ENCODE measurements at places on chromosomes 4 and X.

DNA sequence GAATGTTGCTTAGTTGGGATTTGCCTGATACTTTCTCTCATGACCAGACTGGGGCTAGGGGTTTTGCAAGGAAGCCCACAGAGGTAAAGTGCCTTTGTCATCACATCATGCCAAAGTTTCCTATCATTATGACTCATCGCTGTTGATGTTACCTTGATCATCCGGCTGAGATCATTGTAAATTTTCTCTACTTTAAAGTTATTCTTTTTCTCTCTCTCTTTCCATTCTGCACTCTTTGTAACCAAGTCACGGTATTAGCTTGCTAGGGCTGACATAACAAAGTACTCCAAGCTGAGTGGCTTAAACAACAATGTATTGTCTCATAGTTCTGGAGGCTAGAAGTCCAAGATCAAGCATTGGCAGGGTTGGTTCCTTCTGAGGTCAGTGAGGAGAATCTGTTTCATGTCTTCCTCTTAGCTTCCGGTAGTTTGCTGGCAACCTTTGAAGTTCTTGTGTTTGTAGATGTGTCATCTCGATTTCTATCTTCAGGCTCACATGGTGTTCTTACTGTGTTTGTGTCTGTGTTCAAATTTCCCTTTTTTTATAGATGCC lies 113.0 kb downstream of the DTHD1 start:
- DNase-seq: peak; percentile 51

- no peak for DNase-seq
Measured at GRCh38 chrX:49183701-49184281, 2.4 kb downstream of the PRICKLE3 start.

GRCh38 chrX:17375637-17376430 lies 834 bp downstream of the NHS start:
- no peak for DNase-seq

DNA sequence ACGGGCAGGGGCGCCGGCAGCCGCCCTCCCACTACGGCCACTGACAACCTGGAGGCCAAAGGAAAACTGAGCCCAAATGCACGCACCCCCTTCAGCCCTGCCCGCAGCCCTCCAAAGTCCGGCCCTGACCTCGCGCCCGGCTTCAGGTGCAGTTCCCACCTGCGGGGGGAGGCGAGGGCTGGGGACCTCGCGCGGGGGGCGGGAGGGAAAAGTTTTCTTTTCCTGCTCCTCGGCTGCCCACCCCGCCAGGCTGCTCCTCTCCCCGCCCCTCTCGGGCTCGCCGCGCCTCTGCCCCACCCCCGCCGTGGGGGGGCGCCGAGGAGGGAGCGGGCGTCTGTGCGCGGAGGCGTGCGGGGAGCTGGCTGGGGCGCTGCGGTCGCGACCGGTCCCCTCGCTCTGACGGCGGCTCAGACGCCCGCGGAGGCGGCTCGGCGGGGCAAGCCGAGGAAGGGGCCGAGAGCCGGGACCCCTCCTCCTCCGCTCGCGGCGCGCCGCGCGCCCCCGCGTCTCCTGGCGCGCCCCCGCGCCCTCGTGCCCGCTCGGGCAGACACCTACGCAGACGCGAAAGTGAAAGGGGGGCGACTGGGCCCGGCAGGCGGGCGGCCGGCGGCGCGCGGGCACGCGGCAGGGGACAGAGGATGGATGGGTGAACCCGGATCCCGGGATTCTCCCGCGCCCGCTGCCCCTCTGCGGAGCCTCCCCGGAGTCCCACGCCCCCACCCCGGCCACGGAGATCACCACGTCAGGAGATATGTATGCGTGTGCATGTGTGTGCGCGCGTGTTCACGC lies 3.1 kb upstream of the NR3C2 start:
- peak; percentile 56 for DNase-seq

DNA sequence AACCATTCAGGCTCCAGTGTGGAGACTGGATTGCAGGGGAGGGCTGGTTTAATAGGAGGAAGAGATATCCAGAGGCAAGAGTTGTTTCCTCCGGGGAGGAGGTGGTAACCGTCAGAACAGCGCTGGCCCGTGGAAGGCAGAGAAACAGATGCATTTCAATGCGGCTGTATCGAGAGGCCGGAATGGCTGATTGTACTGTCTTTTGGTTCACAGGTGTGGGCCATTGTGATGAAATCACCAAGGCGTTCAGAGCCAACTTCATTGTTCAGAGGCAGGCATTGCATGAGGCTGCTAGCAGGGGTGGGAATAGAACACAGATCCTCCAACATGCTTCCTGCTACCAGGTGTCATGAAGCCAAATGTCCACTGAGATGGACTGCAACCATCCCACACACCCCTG lies 53.0 kb downstream of the SHOX start:
- no peak for DNase-seq

Measured in stimulated activated CD4-positive, alpha-beta T cell treated with anti-CD3 and anti-CD28 coated beads, Interleukin-4, amount 100 ng/mL, for 24 hours (primary cell).